ENCODE measurements at places on chromosomes 16 and 17.

DNA sequence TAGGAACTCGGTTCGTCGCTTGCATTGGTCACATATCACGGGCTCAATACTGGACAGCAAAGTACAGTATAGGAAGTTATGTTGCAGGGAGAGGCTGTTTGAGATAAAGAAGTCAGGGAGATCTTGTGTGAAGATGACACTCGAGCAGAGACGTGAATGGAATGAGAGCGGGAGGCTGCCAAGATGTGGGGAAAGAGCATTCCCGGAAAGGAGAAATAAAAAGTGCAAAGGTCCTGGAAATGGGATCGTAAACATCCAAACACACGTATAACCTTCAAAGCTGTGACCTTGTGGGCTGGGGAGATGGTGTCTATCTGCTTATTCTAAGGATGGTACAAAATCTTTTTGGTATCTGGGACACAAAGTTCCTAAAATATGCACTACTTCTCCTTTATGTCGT, 43.0 kb upstream of the MYOCD start:
- DNase-seq = no peak

DNA sequence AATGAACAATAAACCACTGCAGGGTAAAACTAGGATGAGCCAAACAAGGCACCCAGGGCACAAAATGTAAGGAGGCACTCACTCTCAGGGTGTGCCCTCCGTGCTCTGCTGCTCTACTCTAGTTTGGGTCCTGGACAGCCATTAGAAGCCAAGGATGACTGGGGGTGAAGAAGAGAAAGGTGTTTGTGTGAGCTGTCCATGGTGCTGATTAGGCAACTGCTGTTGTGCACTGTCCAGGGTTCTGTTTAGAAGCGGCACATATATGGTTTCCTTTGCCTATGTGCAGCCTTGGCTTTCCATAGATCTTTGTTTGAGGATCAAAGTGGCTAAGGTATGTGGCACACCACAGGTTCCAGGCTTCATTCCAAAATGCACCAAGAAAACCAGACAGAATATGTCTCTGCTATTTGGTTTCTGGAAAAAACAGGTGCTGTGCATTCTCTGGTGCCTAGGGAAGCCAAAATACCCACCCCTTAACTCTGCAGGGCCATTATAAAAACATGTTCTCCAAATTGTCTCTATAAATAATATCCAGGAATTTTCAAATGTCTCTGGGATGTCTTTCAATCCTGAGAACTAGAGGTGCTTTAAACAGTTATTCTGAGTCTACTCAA, 123.5 kb downstream of the CBLN1 start:
- no peak for DNase-seq

- peak; percentile 7 for DNase-seq
Observed at GRCh38 chr17:67718325-67718941, 697 bp downstream of the NOL11 start.

DNA sequence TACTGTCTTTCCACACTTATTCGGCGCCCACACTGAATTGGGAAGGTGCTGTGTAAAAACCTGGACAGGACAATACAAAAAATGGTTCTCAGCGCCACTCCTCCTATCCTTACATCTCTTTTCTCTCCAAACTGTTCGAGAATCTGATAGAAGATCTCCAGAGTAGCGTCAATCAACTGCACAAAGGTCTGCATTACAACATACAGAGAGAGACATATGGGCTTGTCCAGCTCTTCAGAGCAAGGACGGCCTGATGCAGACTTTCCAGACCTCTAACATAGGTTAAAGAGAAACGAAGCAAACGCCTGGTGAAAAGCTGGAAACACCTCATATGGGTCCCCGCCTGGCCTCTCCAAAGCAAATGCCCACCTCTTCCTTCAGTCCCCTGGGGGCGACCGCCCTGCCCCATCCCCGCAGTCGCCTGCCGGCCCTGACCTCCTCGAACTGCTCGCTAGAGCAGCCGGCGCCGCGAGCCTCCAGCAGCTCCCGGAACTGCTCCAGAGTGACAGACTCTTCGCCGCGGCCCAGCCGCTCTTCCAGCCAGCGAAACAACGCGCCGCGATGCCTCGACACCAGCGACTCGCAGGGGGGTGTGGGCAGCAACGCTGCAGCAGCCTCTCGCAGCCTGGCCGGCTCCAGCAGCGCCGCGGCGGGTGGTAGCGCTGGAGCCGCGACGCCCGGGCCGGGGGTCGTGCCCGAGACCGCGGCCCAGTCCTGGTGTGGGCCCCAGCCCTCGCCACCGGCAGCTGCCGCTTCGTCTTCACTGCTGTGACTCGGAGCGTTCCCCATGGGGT, 526 bp downstream of the ZZEF1 start:
- DNase-seq = peak; percentile 31

DNA sequence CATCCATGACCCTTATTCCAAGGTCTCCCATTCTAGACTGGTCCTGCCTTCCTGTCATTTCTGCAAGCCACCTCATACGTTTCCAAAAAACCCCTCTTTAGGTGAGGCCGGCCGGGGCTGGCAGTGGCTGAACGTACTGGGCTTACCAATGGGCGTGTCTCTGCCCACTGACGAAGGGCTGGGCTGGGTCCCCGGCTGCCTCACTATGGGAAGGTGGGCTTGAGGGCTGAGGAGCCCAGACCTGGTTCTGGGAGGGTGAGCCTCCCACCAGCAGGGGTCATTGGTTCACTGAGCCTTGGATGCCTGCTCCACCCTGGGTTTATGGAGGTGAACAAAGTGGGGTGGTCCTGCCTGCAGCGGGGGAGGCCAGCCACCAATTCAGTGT, 19.9 kb downstream of the KDM8 start:
- no peak for DNase-seq

DNA sequence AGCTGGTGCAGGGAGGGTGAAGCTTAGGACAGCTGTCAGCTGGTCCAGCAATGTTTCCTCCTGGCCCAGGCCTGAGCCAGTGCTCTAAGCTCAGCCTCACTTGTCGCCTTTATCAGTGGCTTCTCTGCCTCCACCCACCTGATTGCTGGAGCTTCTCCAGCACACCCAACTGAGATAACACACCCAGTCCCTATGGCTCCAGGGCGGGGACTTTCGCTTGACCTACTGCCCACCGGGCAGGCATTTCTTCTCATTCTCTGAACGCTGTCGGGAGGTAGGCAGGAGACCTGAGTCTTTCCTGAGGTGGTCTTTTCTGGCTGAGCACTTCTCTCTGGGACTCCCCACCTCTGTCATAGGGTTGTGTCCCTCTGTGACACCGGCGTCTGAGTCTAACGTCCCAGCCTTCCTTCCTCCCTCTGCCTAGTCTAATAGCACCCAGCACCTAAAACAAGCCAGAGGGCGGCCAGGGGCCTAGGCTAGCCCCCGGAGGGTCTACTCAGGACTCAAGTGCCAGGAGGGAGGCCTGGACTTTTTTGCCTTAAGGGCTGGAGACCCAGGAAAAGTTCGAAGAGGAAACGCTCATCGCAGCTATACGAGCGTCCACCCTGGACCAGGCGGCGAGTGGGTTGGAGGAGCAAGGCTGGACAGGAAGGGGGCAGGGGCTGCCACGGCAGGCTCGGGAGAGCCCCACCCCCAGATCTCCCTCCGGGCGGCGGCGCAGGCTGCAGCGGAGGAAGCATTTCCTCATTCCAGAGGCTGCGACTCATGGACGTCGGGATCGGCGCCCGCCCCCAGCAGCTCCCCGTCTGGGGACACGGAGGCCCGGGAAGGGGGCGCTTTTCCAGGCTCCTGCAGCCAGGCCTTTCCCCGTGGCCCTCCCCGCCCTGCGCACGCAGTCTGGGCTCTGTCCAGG, 756 bp downstream of the TAX1BP3 start:
- no peak for DNase-seq

GRCh38 chr16:8103649-8104289, 486.5 kb downstream of the TMEM114 start:
- no peak for DNase-seq

- no peak for DNase-seq
Observed at GRCh38 chr17:13635951-13636350, 34.2 kb upstream of the HS3ST3A1 start.

- no peak for DNase-seq
Observed at GRCh38 chr16:23128056-23128455, 21.2 kb downstream of the USP31 start.

- DNase-seq = no peak
Observed at GRCh38 chr17:676060-676700, 38.5 kb downstream of the VPS53 start.

DNA sequence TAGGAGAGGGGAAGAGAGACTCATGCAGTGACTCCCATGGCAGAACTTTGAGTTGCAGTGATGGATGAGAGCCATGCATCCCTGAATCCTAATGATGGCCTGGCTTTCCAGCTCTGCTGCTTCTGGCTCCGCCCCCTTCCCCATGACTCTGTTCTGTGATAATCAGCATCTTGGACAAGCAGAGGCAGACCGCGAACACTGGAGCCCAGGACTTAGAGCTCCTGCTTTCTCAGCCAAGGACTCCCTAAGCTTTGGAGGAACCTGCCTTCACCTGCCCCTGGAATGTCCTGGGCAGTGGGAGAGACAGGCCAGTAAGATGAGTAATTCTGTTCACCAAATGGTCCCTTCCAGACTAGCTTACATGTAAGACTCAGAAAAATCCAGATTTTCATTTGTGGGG, 12.5 kb downstream of the CCDC92B start:
- no peak for DNase-seq

DNA sequence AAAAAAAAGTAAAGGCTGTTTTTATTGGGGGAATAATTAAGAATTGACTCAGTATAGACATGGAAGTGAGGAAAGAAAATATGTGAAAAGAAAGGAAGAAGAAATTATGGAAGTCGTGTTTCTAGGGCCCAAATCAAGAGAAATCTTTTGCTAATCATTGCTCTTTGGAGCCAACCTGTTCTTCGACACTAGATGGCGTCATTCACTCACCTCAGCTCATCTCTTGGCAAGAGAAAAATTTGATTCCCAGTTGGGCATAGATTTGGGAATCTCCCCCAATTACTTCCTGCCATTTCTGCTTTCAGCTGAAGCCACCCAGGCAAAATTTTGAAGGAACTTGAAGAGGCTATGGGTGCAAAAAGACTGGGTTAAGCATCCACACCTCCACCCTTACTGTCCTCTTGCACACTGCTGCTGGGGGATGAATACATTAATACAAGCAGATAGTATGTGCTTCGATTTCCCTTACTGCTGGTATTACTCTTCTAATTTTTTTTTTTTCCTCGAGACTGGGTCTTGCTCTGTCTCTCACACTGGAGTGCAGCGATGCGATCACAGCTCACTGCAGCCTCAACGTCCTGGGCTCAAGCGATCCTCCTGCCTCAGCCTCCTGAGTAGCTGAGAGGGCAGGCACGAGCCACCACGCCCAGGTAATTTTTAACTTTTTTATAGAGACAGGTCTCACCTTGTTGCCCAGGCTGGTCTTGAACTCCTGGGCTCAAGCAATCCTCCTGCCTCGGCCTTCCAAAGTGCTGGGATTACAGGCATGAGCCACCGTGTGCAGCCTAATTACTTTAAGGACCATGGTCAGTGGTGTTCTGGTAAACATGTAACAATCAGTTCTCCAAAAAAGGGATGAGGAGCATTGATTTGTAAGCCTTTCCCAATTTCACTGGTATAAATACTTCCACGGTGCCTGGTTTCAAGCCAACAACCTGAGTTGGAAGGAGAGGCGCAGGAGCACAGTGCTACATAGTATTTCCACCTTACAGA, 13.5 kb downstream of the PSMD7 start:
- peak; percentile 11 for DNase-seq

- DNase-seq = no peak
Observed at GRCh38 chr16:87202346-87202745, 114.8 kb downstream of the C16orf95 start.

DNA sequence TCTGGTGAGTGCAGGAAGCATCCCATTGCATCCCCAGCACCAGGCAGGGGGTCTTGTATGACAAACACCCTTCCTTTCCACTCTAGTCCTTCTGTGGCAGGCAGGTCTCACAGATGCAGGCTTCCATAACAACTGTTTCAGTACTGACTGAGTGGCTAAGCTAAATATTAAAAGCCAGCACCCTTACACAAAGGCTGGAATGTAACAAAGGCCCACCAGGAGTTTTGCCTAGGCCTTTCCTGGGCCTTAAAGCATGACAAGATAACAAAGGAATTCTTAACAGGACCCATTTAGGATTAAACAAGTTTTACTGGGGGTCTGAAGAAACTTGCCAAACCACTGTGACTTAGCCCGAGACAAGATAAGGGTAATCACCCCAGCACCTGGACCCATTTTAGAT, 228.9 kb upstream of the RPL38 start:
- DNase-seq = no peak

DNA sequence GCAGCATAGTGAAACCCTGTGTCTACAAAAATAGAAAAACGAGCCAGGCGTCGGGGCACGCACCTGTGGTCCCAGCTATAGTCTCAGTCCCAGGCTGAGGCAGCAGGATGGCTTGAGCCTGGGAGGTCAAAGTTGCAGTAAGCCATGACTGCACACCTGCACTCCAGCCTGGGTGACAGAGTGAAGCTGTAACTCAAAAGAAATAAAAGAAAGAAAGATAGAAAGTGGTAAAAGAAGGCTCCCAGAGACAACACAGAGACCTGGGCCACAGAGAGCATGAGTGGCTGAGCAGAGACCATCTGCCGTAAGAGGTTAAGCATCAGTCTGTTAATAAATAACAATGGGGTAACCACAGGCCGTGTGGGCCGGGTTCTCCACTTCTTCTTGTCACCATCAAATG, 15.3 kb upstream of the HEXD start:
- DNase-seq = no peak

GRCh38 chr17:73302189-73302588, 9.6 kb downstream of the CDC42EP4 start:
- no peak for DNase-seq

GRCh38 chr16:81676883-81677737, 102.0 kb upstream of the PLCG2 start:
- DNase-seq = no peak

DNA sequence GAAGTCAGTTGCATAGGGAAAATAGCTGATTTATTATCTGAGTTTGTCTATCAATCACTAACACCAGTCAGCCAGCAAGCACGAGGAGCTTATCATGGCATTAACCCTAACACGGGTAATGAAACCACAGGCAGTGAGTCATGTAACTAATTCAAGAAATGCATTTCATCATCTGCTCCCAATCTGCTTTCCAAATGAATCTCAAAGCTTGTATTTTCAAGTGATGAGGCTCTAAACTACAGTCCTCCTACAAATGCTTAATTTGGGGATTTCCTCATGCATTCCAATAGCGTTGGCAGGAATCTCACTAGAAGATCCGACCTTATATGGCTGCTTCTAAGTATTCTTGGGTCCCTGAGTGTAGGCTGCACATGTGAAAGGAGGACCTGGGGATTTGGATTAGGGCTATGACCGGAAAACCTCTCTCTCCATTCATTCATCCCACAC, 118.4 kb upstream of the HSBP1 start:
- DNase-seq = no peak

- DNase-seq = no peak
Observed at GRCh38 chr16:21033264-21033663, 117.4 kb downstream of the DNAH3 start.

- no peak for DNase-seq
Observed at GRCh38 chr17:43562679-43563599, 16.8 kb upstream of the ETV4 start.
